ENCODE measurements at places on chromosomes 2 and 18.
A peak's percentile ranks its signal among the peaks of the same experiment; 100 is the strongest.

GRCh38 chr18:57084331-57085271 lies 62.3 kb upstream of the BOD1L2 start:
- peak; percentile 27 for DNase-seq

- DNase-seq, result no peak
Observed at GRCh38 chr2:55093381-55093780, 43.1 kb upstream of the RTN4 start.

- DNase-seq, result no peak
Observed at GRCh38 chr18:22899421-22899820, 33.7 kb upstream of the RBBP8 start.

GRCh38 chr2:55361465-55362189 lies 58.0 kb downstream of the CCDC88A start:
- DNase-seq, result no peak

DNA sequence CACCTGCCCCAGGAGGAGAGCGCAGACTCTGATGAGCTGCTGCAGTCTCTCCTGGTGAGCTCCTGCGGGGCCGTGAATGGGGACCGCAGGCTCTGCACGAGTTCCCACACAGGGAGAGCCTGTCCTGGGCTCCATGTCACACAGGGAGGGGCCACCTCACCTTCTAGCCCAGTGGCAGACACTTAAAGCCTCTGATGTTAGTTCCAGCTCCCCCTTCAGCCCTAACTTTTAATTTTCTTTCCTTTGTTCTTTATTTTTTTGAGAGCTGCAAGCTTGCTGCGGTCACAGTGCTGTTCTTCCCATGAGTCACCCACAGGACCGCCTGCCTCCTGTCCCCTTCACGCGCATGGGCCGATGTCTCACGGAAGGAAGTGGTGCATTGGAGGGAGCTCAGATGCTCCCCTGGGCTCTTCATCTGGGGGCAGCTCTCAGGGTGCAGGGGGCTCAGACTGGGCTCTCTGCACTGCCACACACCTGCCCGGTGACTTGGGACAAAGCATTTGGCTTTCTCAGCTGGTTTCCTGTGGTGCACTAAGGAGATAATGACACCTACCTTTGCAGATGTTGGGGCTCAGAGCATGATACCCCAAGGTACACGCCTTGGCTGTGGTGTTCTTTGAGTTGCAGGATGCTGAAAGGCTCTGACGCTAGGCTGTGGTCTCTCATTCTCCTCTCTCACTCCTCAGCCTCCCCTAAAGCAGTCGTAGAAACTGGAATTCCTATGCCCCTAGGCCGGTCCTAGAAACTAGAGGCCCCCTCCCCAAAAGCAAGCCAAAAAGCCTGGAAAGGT lies 37.2 kb upstream of the PXDN start:
- DNase-seq, result no peak
